ENCODE measurements at places on chromosomes 6 and 20. TPM values are rescaled to one million over a fixed set of nuclear protein-coding genes. Genes with fewer than 3 reads are reported as not detected.
A peak's percentile ranks its signal among the peaks of the same experiment; 100 is the strongest.

GRCh38 chr6:121849477-121849876, 414.0 kb downstream of the GJA1 start:
- DNase-seq, result peak; percentile 72
- H3K36me3 ChIP-seq, result no peaks in the 10 kb centered on the region
- H3K4me1 ChIP-seq, result peaks cover 7% of the 10 kb centered on the region

- H3K27me3 ChIP-seq, result no peaks in the 10 kb centered on the region
- H3K4me3 ChIP-seq, result no peak overlapping the region
Observed at GRCh38 chr6:13368731-13369115, 40.4 kb upstream of the TBC1D7 start.

DNA sequence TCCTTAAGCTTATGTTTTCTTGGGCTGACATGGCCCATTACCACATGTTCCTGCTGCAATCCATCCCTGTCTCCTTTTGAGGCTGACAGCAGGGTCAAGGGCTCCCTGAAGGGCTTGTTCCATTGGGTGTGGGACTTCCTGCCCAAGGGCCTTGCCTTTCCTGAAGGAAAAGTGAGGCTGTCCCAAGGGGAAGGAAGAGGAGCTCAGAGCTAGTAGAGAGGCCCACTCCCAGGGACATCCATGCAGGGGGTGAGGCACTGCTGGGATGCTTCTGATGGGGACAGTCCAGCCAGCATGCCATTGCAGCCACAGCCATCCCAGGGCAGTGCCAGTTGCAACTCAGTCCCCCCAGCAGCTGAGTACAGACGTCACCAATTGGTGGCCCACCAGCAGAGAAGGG, 138.4 kb upstream of the FOXA2 start:
- H3K4me3 ChIP-seq, result no peak overlapping the region
- H3K36me3 ChIP-seq, result no peaks in the 10 kb centered on the region
- no peaks in the 10 kb centered on the region for H3K4me1 ChIP-seq
- no peak for DNase-seq

DNA sequence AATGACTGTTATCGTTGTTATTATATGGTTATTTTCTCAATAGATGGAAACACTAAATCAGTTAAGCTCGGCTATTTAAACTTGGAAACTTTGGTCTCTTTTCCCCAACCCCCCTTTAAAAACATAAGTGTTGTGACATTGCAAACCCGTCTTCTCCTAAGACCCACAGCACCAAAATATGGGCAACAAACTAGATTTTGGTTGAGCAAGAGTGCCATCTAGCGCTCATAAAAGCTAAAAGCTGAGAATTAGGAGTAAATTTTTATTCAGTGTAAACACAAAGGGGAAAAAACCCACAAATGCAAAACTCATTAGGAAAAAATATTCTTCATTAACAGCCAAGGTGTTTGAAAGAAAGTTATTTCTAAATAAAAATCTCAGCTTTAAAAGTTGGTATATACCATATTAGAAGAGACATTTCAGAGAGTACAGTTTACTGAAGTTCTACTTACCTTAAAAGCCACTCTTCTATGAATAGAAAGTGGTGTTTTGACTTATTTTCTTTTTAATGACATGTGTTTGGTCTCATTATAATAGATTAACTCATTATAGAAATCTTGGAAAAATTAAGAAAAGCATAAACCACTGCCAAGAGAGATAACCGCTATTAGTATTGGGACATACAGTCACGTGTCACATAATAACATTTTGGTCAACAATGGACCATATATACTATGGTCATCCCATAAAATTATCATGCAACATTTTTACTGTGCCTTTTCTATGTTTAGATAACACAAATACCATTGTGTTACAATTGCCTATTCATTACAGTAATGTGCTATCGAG, 21.1 kb downstream of the SESN1 start:
- H3K27ac ChIP-seq, result no peak overlapping the region
- H3K27me3 ChIP-seq, result no peaks in the 10 kb centered on the region
- no peaks in the 10 kb centered on the region for H3K36me3 ChIP-seq
- peak; percentile 77 for DNase-seq

- H3K27ac ChIP-seq, result no peak overlapping the region
- peaks cover 3% of the 10 kb centered on the region for H3K4me1 ChIP-seq
- DNase-seq, result peak; percentile 85
- H3K27me3 ChIP-seq, result no peaks in the 10 kb centered on the region
- peak overlapping the region; percentile 86 for H3K4me3 ChIP-seq
Observed at GRCh38 chr20:36153736-36154699, 522 bp upstream of the EPB41L1 start.

The HTR1E gene
- total RNA-seq, result not detected
